HT1080 (cell line): ENCODE measurements at places on chromosomes 11 and 22.

DNA sequence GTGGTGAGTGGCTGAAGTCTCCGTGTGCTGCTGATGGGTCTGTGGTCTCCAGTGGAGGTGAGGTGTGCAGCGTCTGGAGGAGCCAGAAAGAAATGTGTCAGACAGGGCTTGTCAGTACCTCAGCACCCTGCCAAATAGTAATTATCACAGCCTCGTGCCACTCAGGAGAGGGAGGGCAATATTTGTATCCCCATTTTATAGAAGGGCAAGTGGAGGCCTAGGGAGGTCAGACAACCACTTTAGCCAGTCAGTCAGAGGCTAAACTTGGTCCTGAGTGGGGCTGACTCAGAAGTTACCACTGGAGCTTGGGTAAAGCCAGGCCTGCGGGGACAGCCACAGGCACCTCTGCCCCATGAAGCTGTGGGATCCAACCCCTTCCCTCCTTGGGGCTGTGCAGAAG lies 11.5 kb upstream of the ELF5 start:
- no peak for DNase-seq

- no peak for DNase-seq
These were observed 5.7 kb upstream of the CDC42EP2 start for GRCh38 chr11:65309006-65309405.

- no peak for DNase-seq
These were observed 132.7 kb downstream of the CCDC81 start for GRCh38 chr11:86507249-86507845.

GRCh38 chr11:83156996-83157593 lies at the start of gene PCF11:
Gene PCF11 (plus strand): TSS chr11:83157131. CDS start chr11:83157440, 309 bp downstream.
- no peak for DNase-seq

DNA sequence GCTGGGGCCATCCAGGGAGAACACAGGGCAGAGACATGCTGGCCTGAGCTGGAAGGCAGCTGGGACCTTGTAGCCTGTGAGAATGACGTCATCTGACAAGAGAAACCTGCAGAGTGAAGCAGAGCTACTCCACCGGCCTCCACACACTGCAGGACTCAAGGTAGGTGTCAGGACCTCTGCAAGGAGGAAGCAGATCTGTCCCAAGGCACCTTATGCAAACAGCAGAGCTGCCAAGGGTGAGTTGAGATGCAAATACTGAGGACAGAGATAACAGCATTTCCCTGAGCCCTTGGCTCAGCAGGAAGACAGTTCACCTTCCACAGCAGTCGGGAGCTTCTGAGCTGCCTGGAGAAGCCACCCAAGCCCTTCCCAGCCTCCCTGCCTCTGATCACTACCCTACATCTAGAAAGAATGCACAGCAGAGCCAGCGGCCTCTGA lies 51.9 kb upstream of the IGSF9B start:
- no peak for DNase-seq
